ENCODE measurements at places on chromosomes 6 and 20. TPM values are rescaled to one million over a fixed set of nuclear protein-coding genes. Genes with fewer than 3 reads are reported as not detected.

Gene EMILIN3
- total RNA-seq = 0.16 TPM

Gene C20orf202
- total RNA-seq = not detected

Gene UBE2V1
- 177 TPM for total RNA-seq

Gene ADGRF5
- total RNA-seq = not detected

Gene MCHR2
- total RNA-seq = not detected

Gene VWA7
- total RNA-seq = 1.5 TPM

Gene RSPO3
- total RNA-seq = not detected

Gene KHDC1
- 4.2 TPM for total RNA-seq

Gene CRISP3
- total RNA-seq = not detected

Gene VNN1
- not detected for total RNA-seq

Gene NHLRC1
- total RNA-seq = 0.11 TPM

Gene ELOVL2
- not detected for total RNA-seq

Gene FOXC1
- total RNA-seq = 0.05 TPM

Gene LY6G6C
- not detected for total RNA-seq

Gene THBD
- not detected for total RNA-seq

Gene CLVS2
- total RNA-seq = not detected

DNA sequence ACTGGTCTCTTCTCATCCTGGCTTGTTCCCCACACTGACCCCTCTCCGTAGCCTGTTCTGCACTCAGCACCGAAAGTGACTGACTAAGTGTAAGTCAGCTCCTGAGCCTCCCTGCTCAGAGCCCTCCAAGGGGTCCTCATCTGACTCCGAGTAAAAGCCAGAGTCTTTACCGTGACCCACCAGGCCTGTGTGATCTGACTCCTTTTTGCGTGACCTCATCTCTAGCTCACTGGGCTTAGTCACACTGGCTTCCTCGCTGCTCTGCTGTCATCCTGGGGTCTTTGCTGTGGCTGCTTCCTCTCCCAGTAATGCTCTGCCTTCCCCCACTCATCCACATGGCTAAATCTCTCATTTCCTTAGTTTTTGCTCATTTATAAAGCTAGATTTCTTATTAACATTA lies 116.6 kb downstream of the PLCB4 start:
- no peak for DNase-seq

DNA sequence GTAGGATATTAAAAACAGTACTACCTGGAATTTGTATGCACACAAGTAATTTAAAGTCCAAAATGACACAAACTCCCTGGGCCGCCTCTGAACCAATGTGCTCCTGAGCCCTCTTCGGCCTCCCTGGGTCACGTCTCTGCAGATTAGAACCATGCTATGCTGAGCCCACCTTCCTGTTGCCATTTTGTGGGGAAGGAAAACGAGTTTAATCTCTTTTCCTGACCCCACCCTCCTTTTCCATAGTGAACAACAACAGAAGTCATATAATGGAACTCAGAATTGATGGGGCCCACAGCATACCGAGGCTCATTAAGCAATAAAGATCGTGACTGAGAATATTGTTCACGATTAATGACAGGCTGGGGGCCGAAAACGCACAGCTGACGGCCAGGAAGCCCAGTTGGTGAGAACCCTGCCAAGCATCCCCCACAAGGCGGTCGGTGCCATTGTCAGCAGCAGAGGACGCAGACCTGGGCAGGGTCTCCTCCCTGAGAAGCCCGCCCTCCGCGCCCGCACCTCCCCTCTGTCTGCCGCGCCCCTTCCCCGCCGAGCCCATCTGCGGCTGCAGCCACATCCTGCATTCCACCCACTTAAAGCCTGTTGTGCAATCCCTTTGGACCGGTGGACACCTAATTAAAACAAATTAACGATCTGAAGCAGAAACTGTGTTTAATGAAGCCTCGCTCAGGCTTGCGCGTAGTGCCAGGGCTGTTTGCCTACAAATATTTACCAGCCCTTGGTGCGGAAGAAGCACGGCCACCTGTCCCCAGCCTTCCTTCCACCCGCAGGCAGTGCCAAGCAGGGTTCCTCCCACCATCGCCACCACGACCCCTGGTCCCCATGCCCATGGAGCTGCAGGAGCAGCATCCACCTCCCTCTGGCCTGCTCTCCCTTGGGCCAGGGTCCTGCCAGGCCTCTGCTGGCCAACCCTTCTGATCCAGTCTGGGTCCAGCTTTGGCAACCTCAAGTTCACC lies 68.1 kb downstream of the DLL1 start:
- DNase-seq = no peak

DNA sequence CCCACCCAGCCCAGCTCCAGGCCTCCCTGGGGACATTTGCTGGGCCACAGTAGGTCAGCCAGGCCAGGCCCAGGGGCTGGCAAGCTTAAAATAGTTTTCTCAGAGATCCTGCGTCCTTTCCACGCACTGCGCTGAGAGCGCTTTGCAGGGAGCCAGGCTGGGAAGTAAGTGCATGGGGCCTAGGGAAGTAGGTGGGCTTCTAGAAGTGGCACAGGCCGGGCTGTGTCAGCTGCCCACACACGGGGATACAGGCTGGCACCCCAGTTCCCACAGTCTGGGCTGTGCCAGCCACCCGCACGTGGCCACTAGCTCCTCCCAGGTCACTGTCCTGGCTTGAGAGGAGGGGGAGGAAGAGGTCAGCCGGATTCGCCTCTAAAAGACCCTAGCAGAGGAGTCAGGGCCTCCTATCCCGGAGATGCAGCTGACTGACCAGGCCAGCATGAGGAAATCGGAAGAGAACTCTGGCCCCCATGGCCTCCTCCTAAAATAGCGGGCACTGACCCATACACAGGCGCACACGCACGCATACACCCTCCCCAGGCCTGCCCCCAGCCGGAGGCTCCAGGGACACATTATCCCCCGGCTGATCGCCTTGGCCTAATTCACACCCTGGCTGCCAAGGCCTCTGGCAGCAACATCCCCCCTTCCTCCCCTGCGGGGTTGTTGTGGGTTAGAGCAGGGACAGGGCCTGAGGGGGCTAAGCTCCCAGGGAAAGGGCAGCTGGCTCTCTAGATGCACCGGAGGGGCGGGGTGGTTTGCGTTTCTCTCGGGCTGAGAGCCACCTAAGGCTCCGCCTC lies 5.4 kb downstream of the SLCO4A1 start:
- DNase-seq = no peak

DNA sequence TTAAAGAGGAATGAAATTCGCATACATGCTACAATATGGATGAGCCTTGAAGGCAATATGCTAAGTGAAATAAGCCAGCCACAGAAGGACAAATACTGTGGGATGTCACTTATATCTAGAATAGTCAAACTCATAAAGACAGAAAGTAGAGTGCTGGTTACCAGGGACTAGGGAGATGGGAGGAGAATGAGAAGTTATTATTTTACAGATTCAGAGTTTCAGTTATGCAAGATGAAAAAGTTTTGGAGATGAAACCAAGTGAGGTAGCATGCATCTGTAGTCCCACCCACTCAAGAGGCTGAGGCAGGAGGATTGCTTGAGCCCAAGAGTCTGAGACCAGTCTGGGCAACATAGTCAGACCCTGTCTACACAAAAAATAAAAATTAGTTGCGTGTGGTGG lies 82.5 kb upstream of the ARID1B start:
- no peak for DNase-seq

GRCh38 chr20:19506021-19506420 lies 252.0 kb upstream of the RIN2 start:
- no peak for DNase-seq

DNA sequence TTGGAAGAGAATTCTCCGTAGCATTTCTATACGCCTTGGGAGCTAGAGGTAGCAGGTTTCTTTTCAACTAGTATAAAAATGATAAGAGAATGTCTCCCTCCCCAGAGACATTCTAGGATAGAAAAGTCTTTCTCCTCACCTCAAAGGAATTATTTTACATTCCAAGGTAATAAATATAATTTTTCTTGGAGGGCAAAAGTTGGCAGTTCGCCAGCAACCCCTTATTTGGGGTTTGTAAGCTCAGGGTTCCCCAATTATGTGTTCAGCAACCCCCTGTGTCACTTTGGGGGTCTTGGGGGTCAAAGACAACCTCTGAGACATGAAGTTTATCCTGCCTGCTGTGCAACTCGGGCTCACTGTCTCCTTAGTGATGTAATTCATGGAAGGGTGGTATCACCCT lies 58.3 kb downstream of the THEMIS start:
- DNase-seq = no peak

- no peak for DNase-seq
Measured at GRCh38 chr6:47353871-47354270, 44.2 kb upstream of the TNFRSF21 start.

- no peak for DNase-seq
Measured at GRCh38 chr20:3927486-3928291, 38.5 kb downstream of the PANK2 start.

- no peak for DNase-seq
Measured at GRCh38 chr6:106540907-106541306, 88.4 kb downstream of the RTN4IP1 start.

DNA sequence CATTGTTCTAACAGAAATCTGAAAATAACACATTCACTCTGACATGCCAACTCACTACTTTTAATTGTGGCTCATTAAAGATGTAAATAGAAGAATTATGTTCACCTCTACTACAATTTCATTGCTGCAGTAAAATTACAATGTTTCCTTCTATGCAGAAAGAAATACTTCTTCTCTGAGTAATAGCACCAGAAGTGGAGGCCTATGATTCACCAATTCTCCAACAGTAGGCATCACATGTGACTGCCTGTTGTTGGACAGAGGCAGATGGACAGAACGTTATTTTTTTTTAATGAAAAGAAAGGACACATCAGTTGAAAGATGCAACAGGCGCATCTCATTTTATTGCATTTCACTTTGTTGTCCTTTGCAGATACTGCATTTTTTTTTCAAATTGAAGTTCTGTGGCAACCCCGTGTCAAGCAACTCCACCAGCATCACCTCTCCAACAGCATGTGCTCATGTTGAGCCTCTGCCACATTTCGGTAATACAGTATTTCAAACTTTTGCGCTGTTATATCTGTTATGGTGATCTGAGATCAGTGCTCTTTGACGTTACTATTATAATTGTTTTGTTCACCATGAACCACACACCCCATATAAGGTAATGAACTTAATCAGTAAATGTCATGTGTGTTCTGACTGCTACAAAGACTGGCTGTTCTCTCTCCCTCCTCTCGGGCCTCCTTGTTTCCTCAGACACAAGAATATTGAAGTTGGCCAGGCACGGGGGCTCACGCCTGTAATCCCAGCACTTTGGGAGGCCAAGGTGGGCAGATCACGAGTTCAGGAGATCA lies 121.4 kb downstream of the ATXN1 start:
- DNase-seq = no peak

DNA sequence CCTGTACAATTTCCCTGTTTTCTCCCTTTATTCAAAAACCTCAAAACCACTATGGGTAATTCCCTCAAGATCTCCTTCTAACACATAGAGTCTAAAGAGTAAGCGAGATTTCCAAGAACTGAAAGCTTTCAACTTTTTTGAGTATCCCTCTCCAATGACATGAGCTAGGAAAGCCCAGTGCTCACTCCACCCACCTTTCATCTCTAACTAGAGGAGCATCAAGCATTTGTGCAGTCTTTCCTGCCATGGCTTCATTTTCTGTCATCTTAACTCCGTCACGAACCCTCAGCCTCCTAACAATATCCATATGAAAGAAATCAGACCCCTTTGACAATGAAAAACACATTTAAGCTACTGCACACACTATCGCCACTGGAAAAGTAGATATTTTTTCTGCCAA lies 91.9 kb upstream of the SUPT3H start:
- DNase-seq = no peak

DNA sequence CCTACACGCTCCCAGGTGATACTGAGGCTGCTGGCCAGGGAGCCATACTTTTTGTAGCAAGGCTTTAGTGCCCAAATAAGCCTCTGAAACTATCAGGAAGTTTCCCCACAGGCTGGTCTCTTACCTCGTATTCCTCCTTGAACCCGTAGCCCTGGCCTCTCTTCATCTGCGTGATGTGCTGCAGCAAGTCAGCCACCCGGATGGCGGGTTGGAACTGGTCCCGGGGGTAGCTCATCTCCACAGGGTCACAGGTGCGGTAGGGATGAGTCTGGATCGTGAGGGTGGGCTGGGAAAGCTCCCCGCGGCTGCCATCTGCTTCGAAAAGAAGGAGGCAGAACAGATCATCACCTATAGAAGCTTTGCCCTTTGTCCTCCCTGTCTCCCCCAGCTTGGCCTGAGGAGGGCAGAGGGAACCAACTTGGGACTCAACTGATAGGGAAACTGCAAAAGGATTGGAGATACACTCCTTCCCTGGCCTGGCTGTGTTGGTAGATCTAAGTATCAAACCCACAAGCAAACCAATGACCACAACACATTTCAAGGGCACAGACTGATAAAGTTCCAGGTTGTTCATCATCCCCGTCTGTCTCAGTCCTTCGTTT lies 543.2 kb upstream of the CHD6 start:
- DNase-seq = no peak

DNA sequence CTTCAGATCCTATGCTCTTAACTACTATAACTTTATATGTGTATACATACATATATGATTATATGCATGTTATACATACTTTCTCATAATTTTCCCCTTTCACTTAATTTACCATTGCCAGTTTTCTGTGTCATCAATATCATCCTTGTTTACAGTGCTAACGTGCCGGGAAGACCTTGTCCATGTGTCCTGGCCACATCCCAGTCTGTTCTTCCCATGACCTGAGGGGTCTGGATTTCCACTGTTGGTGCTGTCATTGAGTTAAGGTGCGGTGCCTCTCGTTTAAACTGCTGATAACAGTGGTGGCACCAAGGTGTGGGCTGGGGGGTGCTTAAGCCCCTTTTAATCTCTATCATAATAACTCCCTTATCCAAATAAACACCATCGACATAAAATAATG lies 8.5 kb upstream of the SDCBP2 start:
- no peak for DNase-seq

- no peak for DNase-seq
Measured at GRCh38 chr6:14074476-14075094, 43.0 kb upstream of the CD83 start.

DNA sequence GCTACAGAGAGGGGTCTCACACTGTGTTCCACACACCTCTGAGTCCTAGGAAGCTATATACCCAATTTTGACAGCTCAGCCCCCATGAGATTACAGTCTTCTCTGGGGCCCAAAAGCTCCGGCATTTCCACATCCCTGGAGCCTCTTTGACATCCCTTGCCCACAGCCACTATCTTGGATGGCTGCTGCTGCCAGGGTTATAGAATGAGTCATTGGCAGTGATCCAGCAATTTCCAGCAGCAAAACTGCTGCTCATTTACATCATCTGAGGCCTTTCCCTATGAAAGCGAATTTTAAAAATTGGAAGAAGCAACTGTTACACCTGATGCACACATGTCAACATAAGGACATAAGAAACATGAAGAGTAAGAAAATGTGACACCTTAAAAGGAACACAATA lies 590.7 kb downstream of the MEI4 start:
- DNase-seq = no peak

- DNase-seq = peak; percentile 43
Measured at GRCh38 chr6:90326404-90327057, 29.9 kb upstream of the BACH2 start.

All from activated CD4-positive, alpha-beta T cell treated with anti-CD3 and anti-CD28 coated beads for 36 hours (primary cell).